CD14-positive monocyte (primary cell): ENCODE measurements at places on chromosomes 6 and 20. TPM values are rescaled to one million over a fixed set of nuclear protein-coding genes. Genes with fewer than 3 reads are reported as not detected.

- H3K36me3 ChIP-seq, result no peaks in the 10 kb centered on the region
- H3K27ac ChIP-seq, result no peak overlapping the region
- no peak overlapping the region for H3K4me3 ChIP-seq
- H3K27me3 ChIP-seq, result peaks cover 2% of the 10 kb centered on the region
- H3K4me1 ChIP-seq, result no peaks in the 10 kb centered on the region
Observed at GRCh38 chr6:43695215-43695966, 7.8 kb upstream of the MRPS18A start.

RPP21 gene
- polyA plus RNA-seq, result 59.5 and 108 TPM in 2 replicates

FLRT3 gene
- not detected for polyA plus RNA-seq

GRCh38 chr6:21078497-21078896, 515.1 kb upstream of the SOX4 start:
- no peaks in the 10 kb centered on the region for H3K36me3 ChIP-seq
- H3K4me3 ChIP-seq, result no peak overlapping the region
- no peaks in the 10 kb centered on the region for H3K27me3 ChIP-seq
- no peak for DNase-seq
- H3K27ac ChIP-seq, result no peak overlapping the region
- H3K4me1 ChIP-seq, result no peaks in the 10 kb centered on the region

- H3K36me3 ChIP-seq, result no peaks in the 10 kb centered on the region
- H3K4me1 ChIP-seq, result no peaks in the 10 kb centered on the region
Observed at GRCh38 chr6:31178143-31179041, 7.9 kb upstream of the POU5F1 start.

DNA sequence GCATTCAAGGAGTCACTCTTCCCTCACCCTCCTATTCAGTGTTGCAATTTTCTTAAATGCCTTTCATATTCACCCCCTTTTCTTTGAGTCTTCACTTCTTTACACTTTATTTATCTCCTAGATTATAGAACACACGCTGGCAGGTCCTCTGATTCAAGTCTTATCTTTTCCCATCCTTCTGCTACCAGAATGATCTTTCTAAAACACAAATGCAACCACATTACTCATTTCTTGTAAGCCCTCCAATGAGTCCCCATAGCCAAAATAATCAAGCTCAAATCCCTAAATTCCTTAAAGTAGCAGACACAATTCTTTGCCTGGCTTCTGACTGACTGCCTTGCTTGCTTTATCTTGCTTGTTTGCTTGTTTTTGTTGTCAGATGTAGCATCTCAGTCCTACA, 920.0 kb downstream of the TFAP2A start:
- no peaks in the 10 kb centered on the region for H3K4me1 ChIP-seq
- H3K4me3 ChIP-seq, result no peak overlapping the region

CD93 gene
- polyA plus RNA-seq, result 48.9 TPM

DNA sequence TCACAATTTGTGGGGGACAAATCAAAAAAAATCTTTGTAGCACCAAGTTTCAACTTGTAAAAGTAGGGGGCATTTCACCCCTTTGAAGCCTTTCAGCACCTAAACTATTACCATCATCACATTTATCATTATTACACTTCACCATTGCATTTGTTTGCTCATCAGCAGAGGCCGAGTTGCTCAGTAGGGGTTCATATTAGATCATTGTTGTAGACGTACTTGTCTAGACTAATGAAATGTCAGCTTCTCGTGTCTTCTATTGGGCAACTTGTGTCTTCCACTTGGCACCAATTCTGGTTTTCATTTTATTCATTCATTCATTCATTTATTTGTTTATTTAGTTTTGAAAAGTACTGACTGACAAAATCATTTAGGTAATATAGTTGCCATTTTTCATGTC, 338.3 kb upstream of the KCNQ5 start:
- DNase-seq, result no peak
- no peak overlapping the region for H3K4me3 ChIP-seq
- H3K36me3 ChIP-seq, result no peaks in the 10 kb centered on the region
- H3K27me3 ChIP-seq, result no peaks in the 10 kb centered on the region

DNA sequence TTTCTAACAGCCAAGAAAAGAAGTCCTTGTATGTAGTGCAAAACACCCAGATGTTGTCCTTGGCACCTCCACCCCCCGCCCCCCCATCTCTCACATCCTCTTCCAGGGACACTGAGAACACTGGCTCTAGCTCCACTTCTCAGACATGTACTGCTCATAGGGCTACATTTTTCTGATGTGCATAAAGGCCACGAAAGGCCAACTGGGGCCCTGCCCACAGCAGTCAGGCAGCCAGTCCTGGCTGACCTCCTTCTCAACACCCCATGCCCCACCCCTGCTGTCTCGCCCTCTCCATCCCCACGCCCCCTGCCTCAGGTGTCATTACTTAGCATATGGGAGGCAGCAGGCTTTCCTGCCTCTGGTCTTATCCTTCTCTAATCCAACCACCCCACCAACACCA, 11.3 kb downstream of the GABRR1 start:
- H3K4me1 ChIP-seq, result no peaks in the 10 kb centered on the region
- no peak overlapping the region for H3K4me3 ChIP-seq
- no peak overlapping the region for H3K27ac ChIP-seq
